ENCODE measurements at places on chromosomes 1 and 21.
A peak's percentile ranks its signal among the peaks of the same experiment; 100 is the strongest.

DNA sequence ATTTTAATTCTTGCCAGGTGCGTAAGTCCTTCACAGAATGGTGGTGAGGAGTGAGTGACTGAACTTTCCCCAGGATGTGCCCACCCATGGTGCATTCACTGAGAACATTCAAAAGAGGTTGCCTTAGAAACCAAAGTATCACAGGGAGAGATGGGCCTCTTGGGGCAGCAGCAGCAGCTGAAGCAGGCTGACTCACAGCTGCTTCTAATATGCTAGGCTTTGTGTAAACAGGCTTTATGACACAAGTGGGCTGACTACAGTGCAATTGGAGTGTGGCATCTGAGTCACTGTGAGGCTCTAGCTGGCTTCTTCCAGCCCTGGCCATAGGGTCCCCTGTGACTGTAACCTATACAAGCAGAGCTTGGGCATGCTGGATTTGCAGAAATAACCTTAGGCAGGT is 12.6 kb downstream of the PIGP start:
- DNase-seq, result no peak

DNA sequence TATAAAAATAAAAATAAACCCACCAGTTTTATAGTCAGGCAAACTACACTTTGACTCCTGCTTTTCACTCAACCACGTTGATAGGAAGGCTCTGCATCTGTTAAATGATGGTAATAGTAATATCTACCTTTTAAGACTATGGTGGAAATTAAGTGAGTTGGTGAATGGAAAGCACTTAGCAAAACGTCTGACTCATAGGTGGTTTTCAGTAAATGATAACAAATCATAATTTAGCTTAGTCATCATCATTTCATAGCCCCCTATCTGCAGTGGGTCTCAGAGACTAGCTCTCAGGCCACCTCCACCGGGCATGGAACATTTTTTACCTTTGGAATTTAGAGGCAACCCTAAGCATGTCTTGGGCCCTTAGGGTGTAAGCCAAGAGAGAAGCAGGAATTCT is 160.0 kb downstream of the PDE4B start:
- DNase-seq, result no peak

- DNase-seq, result no peak
Observed at GRCh38 chr1:94280541-94280940, 43.2 kb upstream of the ARHGAP29 start.

- DNase-seq, result peak; percentile 75
Observed at GRCh38 chr1:35883635-35884101, 659 bp downstream of the AGO1 start.

- DNase-seq, result no peak
Observed at GRCh38 chr21:44443891-44444285, 11.4 kb upstream of the LRRC3 start.

DNA sequence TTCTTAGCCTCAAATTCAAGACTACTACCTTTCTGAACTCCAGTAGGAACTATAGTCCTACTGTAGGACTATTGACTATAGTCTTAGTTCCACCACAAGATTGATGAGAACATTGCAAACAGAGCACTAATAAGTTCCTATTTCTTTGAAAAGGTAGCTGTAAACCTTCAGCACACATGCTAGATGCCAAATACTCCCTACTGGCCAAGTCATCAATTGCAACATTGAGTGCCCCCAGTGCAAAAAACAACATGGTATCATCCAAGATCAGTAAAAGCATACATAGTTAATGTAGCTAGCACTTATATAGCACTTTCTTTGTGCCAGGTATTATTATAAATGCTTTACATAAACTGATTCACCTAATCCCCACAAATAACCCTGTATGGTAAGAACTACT is 99.8 kb downstream of the MRPL39 start:
- no peak for DNase-seq

- no peak for DNase-seq
Observed at GRCh38 chr1:185495007-185495406, 178.0 kb upstream of the IVNS1ABP start.

DNA sequence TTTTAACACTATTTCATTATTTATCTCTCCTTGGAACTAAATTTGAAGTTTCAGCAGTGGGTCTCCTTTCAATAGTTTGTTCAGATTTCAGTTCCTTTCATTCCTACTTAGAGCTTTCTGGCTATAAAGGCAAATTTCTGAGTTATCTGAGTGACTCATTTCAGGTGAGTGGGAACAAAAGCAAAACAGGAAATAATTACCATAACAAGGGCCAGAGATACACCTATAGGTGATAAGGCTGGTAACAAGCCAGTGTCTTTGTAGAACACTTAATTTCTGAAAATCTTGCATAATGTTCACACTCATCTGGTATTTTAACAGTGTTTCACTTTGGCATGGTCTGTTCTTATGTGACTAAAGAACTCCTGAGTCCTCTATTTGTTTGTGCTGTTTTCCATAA is 64.5 kb upstream of the PRRC2C start:
- DNase-seq, result no peak

DNA sequence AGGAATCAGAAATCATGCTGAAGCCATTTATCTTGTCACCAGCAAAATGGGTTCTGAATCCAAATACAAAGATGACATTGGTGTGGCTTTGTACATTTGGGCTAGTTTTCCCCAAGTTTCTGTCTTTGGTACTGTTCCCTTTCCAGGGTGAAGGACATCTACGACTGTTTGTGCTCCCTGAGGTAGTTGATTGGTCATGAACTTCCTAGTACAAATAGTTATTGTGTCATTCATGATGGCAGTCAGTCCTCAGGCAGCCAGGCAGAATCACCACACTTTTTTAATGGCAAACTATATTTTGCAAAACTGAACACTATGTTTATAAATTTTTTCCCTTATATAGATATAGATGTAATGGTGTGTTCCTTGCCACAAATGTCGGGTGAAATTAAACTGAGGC is 46.0 kb downstream of the CEP350 start:
- DNase-seq, result no peak

DNA sequence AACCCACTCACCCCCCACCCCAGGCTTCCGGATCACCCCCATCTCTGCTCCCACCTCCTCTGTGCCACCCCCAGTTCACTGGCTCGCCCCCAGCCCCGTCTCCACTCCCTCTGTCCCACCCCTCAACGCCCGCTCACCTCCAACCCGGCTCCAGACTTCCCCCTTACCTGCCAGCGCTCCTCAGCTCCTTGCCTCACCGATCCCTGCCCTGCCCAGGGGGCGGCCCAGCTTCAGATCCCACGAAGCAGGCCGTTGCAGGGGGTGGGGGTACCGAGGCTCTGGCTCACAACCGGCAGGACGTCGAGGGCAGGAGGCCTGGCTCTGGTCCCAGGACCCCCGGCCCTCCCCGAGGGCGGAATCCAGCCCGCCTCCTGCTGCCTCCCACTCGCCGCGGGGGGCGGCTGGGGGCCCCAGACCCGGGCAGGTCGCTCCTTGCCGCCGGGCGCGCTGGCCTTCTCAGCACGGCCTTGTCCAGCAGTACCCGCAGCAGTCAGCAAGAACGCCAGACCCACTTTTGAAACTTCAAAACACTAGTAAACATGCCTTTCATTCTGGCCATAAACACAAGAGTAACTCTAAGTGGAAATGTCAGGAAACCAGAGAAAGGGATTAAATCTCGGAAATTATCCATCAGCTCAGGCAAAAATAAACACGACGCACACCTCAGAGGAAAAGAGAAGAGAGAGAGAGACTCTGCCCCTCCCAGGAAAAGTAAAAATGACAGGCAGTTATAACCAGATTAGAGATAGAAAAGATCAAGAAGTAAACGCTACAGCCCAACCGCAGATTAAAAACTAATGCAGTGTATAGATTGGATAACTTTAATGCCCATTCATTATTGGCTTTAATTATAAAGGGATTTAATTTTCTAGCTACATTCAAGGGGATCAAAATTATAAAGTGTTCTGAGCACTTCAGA is 1.0 kb upstream of the FAM89A start:
- DNase-seq, result peak; percentile 69

GRCh38 chr1:161427733-161428516 is 60.2 kb upstream of the CFAP126 start:
- DNase-seq, result no peak

- no peak for DNase-seq
Observed at GRCh38 chr1:188363943-188364342, 1535.2 kb downstream of the PLA2G4A start.

DNA sequence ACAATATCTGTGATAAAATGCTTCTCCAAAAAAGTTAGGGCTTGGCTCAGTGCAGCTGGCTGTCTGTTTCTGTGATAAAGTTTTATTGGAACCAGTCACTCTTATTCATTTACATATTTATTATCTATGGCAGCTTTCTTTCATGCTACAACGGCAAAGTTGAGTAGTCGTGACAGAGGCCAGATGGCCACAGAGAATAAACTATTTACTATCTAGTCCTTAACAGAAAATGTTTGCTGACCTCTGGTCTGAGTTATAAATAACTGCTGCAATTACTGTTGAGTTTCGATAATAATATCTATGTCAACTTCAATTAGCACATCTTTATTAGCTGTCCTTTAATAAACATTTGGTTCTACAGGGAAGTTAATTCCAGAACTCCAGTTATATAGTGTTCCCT is 180.2 kb upstream of the RUNX1 start:
- DNase-seq, result no peak
